ENCODE measurements at places on chromosomes 4 and X. TPM values are rescaled to one million over a fixed set of nuclear protein-coding genes. Genes with fewer than 3 reads are reported as not detected.

Gene EFNB1
- 10.1 TPM for total RNA-seq

Gene TRPC3
- 0.12 TPM for total RNA-seq

Gene CRMP1
- 3.6 TPM for total RNA-seq

Gene MAGEE2
- total RNA-seq: not detected

Gene DGAT2L6
- total RNA-seq: not detected

Gene ETDB
- total RNA-seq: not detected

Gene SMPX
- not detected for total RNA-seq

Gene LRCH2
- not detected for total RNA-seq

Gene EGFL6
- not detected for total RNA-seq

Data from A549 treated with Mapracorat at 1 μM for 4 hours (cell line).